ENCODE measurements at places on chromosomes 6 and 20.

DNA sequence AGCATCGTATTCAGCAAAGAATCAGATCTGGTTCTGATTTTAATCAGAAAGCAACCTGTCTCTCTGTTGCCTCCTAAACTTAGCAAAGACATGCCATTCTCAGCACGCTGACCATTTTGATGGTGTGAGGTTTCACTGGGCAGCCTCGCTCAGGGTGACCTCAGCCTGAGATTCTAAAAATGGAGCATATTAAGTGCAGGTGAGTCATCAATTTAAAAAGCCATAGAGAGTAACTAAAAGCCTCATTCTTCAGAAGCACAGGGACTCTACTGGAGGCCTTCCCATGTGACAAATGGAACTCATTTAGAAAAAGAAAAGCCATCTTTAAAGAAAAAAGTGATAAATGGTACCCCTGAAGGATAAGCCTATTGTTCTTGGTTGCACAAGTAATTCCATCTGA, 91.3 kb downstream of the FILIP1 start:
- DNase-seq: no peak

DNA sequence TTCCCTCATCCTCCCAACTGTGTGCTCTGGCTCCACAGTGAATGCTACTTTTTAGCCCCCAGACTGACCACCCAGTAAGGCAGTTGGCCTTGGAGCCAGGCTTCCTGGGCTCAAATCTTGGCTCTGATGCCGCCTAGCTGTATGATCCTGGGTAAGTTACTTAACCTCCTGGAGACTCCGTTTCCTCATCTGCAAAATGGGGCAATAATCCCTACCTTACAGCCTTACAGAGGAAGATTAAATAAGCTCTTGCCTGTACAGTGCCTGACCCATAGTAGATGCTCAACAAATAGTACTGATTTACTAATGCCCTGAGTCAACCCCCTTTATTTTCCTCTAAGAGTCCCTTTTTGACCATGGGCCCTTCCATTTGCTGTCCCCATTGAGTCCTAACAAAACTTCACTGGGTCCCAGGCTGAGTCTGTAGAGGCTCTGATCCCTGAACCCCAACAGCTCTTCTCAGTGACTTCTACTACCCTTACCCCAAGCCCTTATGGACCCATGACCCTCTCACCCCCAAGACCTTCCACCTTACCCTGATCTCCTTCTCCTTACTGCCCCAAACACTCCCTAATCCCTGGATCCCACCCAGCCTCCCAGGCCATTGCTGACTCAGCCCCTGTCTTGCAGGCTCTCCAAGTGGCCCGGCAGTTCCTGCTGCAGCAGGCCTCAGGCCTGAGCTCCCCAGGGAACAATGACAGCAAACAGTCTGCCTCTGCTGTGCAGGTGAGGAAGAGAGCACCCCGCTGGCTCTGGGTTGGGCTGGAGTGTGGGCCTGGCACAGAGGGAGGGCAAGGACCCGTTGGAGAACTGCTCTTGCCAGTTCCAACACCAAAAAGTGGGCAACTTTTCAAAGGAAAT, 31.4 kb downstream of the FOXP4 start:
- no peak for DNase-seq

DNA sequence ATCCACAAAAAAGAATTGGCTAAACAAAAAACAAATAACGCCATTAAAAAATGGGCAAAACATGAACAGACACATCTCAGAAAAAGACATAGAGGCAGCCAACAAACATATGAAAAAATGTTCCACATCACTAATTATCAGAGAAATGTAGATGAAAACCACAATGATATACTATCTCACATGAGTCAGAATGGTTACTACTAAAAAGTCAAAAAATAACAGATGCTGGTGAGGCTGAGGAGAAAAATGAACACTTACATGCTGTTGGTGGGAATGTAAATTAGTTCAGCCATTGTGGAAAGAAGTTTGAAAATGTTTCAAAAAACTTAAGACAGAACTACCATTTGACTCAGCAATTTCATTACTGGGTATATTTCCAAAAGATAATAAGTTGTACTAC, 430.1 kb upstream of the JAG1 start:
- no peak for DNase-seq

- DNase-seq: no peak
Measured at GRCh38 chr20:35902545-35902941, 51.8 kb downstream of the SCAND1 start.

- DNase-seq: no peak
Measured at GRCh38 chr6:4342407-4343137, 207.2 kb upstream of the ECI2 start.

Data from Jurkat, Clone E6-1 (cell line).